Uterus (tissue), 4 donors: ENCODE measurements at places on chromosomes 2 and 18. TPM values are rescaled to one million over a fixed set of nuclear protein-coding genes. Genes with fewer than 3 reads are reported as not detected.
A peak's percentile ranks its signal among the peaks of the same experiment; 100 is the strongest.

WDR75 gene
- 37.4 TPM for total RNA-seq

DNA sequence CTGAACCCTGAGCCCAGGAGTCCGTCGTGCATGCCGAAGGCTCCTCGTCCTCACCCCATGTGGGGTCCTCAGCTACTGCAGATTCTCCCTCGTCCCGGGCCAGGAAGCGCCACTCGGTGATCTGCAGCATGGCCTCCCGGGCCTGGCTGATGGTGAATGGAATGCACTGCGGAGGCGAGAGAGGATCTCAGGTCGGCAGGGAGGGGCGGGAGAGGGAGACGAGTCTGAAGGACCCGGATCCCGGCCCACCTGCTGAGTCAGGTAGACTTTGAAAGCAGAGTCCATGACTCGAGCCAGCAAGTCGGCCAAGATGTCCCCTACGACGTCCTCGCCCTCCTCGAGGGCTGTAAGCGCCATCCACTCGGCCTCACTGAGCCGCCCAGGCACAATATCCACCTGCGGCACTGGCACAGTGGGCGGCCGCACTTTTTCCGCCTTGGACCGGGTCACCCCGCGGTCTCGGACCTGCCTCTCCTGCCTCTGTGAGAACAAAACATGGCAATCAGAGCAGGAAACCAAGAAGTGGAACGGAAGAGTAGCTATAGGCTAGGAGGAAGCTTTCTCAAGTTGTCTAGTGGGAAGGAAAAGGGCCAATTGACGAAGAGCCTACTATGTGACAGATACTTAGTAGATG lies 5.5 kb downstream of the C2orf81 start:
- H3K27ac ChIP-seq = peak overlapping the region; percentile 7
- no peak for DNase-seq
- no peaks in the 10 kb centered on the region for H3K27me3 ChIP-seq
- H3K36me3 ChIP-seq = no peaks in the 10 kb centered on the region

DNA sequence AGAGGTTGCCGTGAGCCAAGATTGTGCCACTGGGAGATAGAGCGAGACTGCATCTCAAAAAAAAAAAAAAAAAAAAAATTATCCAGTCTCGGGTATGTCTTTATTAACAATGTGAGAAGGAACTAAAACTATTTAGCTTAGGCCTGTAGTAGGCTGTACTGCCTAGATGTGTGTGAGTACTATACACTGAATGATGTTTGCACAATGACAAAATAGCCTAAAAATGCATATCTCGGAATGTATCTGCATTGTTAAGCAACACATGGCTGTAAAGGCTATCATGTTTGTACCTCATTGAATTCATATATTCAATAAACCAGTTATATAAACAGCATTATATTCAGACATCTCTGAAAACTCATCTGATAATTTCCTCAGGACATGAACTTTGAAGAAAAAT lies 191.2 kb upstream of the SESTD1 start:
- H3K4me1 ChIP-seq = no peaks in the 10 kb centered on the region
- no peaks in the 10 kb centered on the region for H3K27me3 ChIP-seq

ACTR2 gene
- 147 TPM for total RNA-seq

DNA sequence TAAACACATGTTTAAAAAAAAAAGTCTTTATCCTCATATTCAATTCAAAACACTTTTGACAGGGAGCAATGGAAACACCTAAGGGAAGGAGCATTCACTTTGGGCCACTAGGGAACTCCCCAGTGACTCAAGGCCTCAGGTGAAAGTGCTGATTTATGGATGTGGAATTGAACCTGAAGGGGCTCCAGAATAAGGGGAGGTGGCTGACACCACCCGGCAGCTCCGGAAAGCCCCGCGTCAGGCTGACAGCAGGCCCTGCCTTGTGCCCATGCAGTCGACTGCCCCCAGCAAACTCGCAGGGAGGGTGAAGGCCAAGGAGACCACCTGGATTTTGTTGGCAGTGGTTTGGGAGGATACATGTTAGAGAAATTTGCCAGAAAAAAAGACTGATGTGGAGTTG lies 275.3 kb upstream of the NCKAP5 start:
- no peak overlapping the region for H3K4me3 ChIP-seq
- no peaks in the 10 kb centered on the region for H3K4me1 ChIP-seq
- H3K36me3 ChIP-seq = no peaks in the 10 kb centered on the region
- no peaks in the 10 kb centered on the region for H3K27me3 ChIP-seq
- H3K27ac ChIP-seq = no peak overlapping the region

- no peaks in the 10 kb centered on the region for H3K4me1 ChIP-seq
- H3K4me3 ChIP-seq = no peak overlapping the region
- no peaks in the 10 kb centered on the region for H3K27me3 ChIP-seq
- no peak for DNase-seq
- H3K27ac ChIP-seq = no peak overlapping the region
- no peaks in the 10 kb centered on the region for H3K36me3 ChIP-seq
Observed at GRCh38 chr2:239930871-239931771, 94.0 kb downstream of the NDUFA10 start.

ASB18 gene
- not detected for total RNA-seq

DNA sequence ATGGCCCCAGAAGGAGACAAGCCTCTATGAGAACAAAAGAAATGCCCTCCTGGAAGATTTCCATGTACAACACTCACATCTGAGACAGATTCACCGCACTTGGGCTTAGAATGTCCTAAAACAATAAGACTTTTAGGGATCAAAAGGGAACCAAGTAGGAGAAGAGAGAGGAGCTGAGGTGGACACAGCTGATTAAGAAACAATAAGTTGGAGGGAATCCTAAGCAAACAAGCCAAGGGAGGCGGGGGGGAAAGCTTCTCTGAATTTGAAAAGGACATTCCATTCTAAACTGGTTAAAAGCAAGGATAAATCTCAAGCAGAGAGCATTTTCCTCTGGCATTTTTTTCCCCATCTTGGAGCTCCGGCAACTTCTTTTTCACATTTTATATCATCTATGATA lies 9.9 kb downstream of the ACVR1 start:
- DNase-seq = peak; percentile 26
- no peaks in the 10 kb centered on the region for H3K27me3 ChIP-seq
- no peaks in the 10 kb centered on the region for H3K4me1 ChIP-seq
- H3K36me3 ChIP-seq = no peaks in the 10 kb centered on the region
- H3K27ac ChIP-seq = no peak overlapping the region

GALNT3 gene
- total RNA-seq = 17.7 TPM

SCYGR4 gene
- not detected for total RNA-seq

- no peaks in the 10 kb centered on the region for H3K36me3 ChIP-seq
- no peak overlapping the region for H3K4me3 ChIP-seq
- no peak for DNase-seq
- H3K27me3 ChIP-seq = no peaks in the 10 kb centered on the region
- H3K4me1 ChIP-seq = no peaks in the 10 kb centered on the region
Observed at GRCh38 chr2:41400088-41400665, 647.6 kb upstream of the PKDCC start.

GRCh38 chr18:56702946-56703345 lies 51.8 kb downstream of the WDR7 start:
- H3K27ac ChIP-seq = no peak overlapping the region
- H3K4me1 ChIP-seq = no peaks in the 10 kb centered on the region
- DNase-seq = no peak
- no peaks in the 10 kb centered on the region for H3K27me3 ChIP-seq

GRCh38 chr2:84946204-84947009 lies 24.6 kb upstream of the KCMF1 start:
- H3K27ac ChIP-seq = no peak overlapping the region
- no peaks in the 10 kb centered on the region for H3K36me3 ChIP-seq
- DNase-seq = no peak
- H3K27me3 ChIP-seq = no peaks in the 10 kb centered on the region
- H3K4me3 ChIP-seq = no peak overlapping the region

DNA sequence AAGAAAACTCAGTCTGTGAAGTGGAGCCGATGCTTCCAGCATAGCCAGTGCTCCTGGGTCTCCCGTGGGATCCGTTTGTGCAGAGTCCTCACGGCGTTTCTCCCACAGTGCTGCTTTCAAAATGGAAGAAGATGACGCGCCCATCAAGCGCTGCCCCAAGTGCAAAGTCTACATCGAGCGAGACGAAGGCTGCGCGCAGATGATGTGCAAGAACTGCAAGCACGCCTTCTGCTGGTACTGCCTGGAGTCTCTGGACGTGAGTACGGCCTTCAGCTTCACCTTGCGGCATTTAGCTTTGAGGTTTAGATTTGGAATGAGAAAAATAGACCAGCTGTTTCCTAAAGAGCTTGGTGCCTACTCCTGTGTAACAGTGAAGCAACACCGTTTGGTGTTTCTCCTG lies 107.0 kb downstream of the RNF144A start:
- peak overlapping the region; percentile 72 for H3K27ac ChIP-seq
- H3K27me3 ChIP-seq = no peaks in the 10 kb centered on the region
- no peak for DNase-seq

MDH1B gene
- total RNA-seq = 38.2 TPM
